ENCODE measurements at places on chromosomes 16 and 17. TPM values are rescaled to one million over a fixed set of nuclear protein-coding genes. Genes with fewer than 3 reads are reported as not detected.

GRCh38 chr17:27455236-27455913, 873 bp upstream of the KSR1 start:
- DNase-seq, result no peak

GRCh38 chr17:49935526-49936210, 33.3 kb upstream of the DLX4 start:
- no peak for DNase-seq

DNA sequence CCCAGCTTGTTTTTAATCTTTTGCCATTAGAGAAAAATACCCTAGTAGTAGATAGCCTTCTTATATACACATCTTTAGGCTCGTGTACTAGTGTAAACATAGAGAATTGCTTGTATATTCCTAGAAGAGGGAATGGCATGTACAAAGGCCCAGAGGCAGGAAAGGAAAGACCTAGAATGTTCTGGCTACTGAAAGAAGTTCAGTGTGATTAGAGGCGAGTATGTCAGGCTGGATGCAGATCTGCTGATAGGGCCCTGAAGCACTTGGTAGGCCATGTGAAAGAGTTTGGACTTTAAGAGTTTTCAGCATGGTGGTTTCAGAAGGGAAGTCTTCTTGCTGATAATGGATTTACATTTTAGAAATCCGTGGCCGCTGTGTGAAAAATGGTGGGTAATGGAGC, 17.4 kb downstream of the CTCF start:
- no peak for DNase-seq

DNA sequence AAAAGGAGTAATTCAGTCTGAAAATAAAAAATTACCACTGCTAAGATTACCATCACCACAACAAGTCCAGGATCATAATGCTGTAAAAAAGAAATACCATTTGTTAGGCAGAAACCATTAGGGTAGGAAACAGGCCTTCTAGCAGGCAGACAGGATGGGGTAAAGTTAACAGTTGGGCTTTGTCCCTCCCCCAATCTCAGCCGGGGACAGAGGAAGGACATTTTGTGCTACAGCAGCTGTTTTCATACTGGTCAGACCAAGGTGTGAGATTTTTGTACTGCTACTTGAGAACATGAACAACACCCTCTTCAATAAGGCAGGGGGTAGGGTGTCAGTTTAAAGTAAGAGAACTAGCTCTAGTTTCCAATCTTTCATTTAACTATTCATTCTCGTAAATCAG, 49.2 kb upstream of the ITGA2B start:
- no peak for DNase-seq

GRCh38 chr17:45222014-45222288, 266 bp downstream of the FMNL1 start:
- no peak for DNase-seq

Gene HSF5
- 3.9 TPM for total RNA-seq

DNA sequence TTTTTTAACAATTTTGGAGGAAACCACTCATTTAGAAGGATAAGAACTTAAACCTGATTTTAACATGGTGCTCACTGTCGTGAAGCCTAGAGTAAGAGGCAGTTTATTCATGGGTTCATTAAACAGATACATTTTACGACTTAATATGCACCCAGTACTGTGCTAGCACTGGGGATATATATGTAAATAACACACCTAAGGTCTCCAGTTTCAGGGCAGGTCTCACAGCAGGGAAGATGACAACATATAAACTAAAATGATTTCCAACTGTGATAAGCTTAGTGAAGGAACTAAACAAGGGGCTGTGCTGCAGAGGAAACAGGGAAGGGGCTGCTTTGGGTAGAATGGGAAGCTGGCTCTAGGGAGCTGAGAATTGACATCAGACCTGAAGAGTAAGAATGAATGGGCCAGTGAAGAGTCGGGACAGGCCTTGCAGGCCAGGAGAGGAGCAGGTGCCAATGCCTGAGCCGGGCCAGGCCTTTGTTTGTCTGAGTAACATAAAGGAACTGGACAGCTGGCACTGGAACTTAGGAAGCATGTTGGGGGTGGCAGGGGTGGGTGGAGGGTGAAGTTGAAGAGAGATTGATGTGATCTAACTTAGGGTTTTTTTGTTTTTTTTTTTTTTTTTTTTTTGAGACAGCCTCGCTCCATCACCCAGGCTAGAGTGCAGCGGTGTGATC, 12.1 kb downstream of the NT5M start:
- no peak for DNase-seq

DNA sequence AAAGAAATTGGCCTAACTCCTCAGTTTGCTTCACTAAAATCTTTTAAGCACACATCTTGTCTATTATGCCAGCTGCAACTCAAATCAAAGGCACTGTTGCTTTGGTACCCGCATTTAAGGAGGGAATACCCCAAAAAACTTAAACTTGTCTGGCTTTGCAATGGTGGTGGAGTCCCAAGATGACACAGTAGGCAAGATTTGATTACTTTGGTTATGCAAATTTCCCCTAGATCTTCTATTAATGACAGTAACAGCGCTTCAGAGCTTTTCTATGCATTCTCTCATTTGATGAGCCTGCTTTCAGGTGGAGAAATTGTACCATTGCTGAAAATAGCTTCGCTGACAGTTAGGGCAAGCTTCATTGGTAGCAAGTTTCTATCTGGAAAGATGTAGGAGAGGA, 27.2 kb downstream of the WWOX start:
- no peak for DNase-seq

DNA sequence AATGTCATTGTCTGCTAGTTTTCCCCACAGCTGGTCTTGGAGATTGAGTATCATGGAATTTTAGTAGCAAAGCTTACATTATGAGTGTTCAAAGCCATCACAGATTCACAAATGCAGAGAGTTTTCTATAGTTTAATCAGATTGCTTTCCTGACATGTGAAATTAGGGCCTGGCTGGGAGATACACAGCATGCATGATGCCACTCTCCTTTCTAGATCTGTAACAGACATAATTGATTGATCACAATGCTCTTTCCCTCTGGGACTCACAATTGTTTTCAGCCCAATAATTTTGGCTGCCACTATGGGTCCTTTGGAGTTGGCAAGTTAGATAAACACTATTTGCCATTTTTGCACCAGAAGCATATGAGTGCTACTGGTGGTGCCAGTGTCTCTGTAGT, 132.5 kb downstream of the SPACA3 start:
- DNase-seq, result no peak
